ENCODE measurements at places on chromosomes 6 and 20. TPM values are rescaled to one million over a fixed set of nuclear protein-coding genes. Genes with fewer than 3 reads are reported as not detected.

GRCh38 chr6:9197726-9198125 is 762.4 kb upstream of the SLC35B3 start:
- no peaks in the 10 kb centered on the region for H3K36me3 ChIP-seq
- no peaks in the 10 kb centered on the region for H3K27me3 ChIP-seq
- H3K27ac ChIP-seq, result no peak overlapping the region
- H3K4me3 ChIP-seq, result no peak overlapping the region
- peaks cover 6% of the 10 kb centered on the region for H3K4me1 ChIP-seq

GRCh38 chr20:15875446-15875845 is 697.8 kb downstream of the KIF16B start:
- no peak for DNase-seq
- H3K27me3 ChIP-seq, result no peaks in the 10 kb centered on the region
- no peak overlapping the region for H3K27ac ChIP-seq
- H3K4me1 ChIP-seq, result no peaks in the 10 kb centered on the region
- no peak overlapping the region for H3K4me3 ChIP-seq

Gene ABHD16B
- not detected for total RNA-seq

Gene SLPI
- 273 TPM for total RNA-seq

GRCh38 chr20:5001174-5002076 is at the start of gene SLC23A2:
SLC23A2 (minus strand) TSS chr20:5001510; CDS start chr20:4932562, 68,948 bp downstream.
- H3K4me1 ChIP-seq, result peaks cover 20% of the 10 kb centered on the region
- no peak for DNase-seq
- peaks cover 9% of the 10 kb centered on the region for H3K36me3 ChIP-seq
- peak within 1 kb of the TSS; percentile 81 for H3K27ac ChIP-seq

DNA sequence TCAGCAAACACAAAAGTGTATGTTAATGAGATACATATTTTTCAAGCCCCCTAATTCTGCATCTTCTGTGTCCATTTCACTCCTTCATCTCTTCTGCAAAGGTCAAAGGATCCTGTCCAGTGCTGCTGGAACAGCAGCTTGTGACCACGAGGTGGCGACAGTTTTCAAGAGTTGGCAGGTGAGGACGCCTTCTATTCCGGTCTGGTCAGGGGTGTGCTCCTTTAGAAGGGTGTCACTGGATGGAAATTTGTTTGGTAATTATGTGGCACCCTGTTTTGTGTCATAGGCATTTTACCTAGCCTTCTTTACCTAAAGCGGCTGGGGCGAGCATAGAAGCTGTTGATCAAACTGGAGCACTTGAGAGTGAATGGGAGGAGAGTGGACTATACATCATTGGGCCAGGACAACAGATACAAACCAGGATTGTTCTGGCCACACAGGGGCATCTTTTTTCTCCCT is 32.9 kb upstream of the ERVFRD-1 start:
- DNase-seq, result peak; percentile 81
- peak overlapping the region; percentile 87 for H3K27ac ChIP-seq
- H3K27me3 ChIP-seq, result no peaks in the 10 kb centered on the region
- H3K4me3 ChIP-seq, result no peak overlapping the region

Gene SIRPA
- 23.6 TPM for total RNA-seq

DNA sequence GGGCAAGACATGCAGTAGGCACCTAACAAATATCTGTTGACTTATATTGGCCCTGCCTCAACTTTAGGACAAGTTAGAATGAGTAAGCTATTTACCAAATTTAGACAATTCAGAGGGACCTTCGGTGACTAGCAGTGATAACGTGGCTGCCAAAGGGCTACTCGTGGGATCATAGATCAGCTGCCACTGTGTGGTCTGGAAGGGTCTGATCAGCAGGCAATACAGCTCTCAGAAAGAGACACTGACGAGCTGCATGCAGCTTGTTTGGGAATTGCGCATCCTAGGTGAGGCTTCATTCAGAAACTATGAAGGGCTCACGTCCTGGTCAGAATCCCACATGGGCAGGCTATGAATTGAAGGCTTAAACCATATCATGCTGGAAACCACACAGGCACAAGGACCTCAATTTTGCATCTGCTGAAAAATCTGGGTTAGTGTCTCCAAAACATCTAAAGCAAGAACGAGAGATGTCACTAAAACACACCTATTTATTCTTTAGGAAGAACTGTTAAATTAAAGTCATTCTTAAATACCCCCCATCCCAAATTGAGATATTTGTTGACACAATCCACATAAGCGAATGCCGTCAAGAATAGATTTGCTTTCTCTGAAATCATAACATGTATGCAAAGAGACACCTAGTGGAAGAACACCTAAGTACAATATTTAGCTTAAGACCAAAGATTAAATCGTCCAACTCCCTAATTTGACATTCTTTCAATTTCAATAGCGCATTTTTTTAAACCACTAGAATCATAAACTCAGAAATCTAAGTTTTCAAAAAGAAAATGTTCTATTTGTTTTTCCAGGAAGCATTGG is 79.6 kb downstream of the IPCEF1 start:
- peaks cover 6% of the 10 kb centered on the region for H3K4me1 ChIP-seq
- peak overlapping the region; percentile 44 for H3K4me3 ChIP-seq
- H3K36me3 ChIP-seq, result no peaks in the 10 kb centered on the region
- H3K27ac ChIP-seq, result no peak overlapping the region
- DNase-seq, result peak; percentile 56

GRCh38 chr20:53550280-53551187 is 43.1 kb downstream of the ZNF217 start:
- H3K4me1 ChIP-seq, result no peaks in the 10 kb centered on the region
- H3K4me3 ChIP-seq, result no peak overlapping the region
- no peak overlapping the region for H3K27ac ChIP-seq
- no peaks in the 10 kb centered on the region for H3K36me3 ChIP-seq

Gene MUC21
- total RNA-seq, result not detected

- DNase-seq, result no peak
- H3K4me1 ChIP-seq, result no peaks in the 10 kb centered on the region
- peaks cover 5% of the 10 kb centered on the region for H3K36me3 ChIP-seq
- H3K27me3 ChIP-seq, result no peaks in the 10 kb centered on the region
- no peak overlapping the region for H3K27ac ChIP-seq
These were observed 23.0 kb downstream of the MAP1LC3A start for GRCh38 chr20:34581341-34582184.

GRCh38 chr20:35318502-35319157 is 26.4 kb upstream of the FAM83C start:
- peaks cover 19% of the 10 kb centered on the region for H3K36me3 ChIP-seq
- peaks cover 48% of the 10 kb centered on the region for H3K4me1 ChIP-seq
- peak; percentile 94 for DNase-seq
- H3K4me3 ChIP-seq, result peak overlapping the region; percentile 16
- H3K27me3 ChIP-seq, result no peaks in the 10 kb centered on the region
- peak overlapping the region; percentile 87 for H3K27ac ChIP-seq

DNA sequence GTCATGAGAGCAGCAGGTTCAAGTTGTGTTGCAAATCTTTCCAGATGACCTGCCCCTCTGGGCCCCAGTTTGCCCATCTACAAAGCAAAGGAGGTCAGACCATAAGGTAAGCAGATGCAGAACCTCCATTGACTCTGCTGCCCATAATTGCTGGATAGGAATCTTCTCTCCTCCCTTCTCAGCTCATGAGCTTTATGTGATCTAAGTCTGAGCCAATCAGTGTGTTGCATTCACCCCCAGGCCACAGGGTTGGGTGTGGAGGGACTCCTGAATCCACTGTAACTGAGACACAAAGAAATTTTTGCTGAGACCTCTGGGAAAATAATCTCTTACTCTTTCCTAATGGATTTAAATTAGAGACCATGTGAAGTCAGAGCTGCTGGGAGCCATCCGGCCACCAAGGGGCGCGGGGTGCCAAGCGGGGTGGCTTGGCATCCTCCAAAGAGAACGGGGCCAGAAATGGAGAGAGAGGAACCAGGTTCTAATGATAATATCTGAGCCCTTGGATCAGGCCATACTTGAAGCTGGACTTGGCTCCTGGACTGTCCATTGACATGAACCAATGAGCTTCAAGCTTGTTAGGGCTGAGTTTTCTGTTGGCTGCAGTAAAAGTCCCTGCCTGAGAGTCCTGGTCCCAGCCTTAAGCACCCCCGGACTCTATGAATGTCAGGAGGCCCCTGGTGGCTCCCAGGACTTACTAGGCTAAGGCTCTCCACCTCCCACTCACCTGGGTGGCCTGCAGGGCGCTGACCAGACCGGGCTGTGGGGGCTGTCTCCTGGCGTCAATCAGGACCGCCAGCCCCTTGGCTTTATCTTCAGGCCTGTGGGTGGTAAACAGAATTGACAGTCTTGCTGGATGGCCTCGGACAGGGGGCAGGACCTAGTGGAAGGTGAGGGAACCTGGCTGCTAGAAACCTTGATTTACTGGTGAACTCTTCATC is 32.8 kb downstream of the KIAA1755 start:
- H3K4me3 ChIP-seq, result no peak overlapping the region
- no peaks in the 10 kb centered on the region for H3K36me3 ChIP-seq
- peaks cover 4% of the 10 kb centered on the region for H3K4me1 ChIP-seq
- no peaks in the 10 kb centered on the region for H3K27me3 ChIP-seq
- no peak overlapping the region for H3K27ac ChIP-seq
